ENCODE measurements at places on chromosomes 4 and X. TPM values are rescaled to one million over a fixed set of nuclear protein-coding genes. Genes with fewer than 3 reads are reported as not detected.

GRK4 gene
- 16.5 TPM for total RNA-seq

TEC gene
- 3.5 TPM for total RNA-seq

RBBP7 gene
- 120 TPM for total RNA-seq

CASP3 gene
- 40.8 TPM for total RNA-seq

IGFBP7 gene
- 2,449 TPM for total RNA-seq

ZNF157 gene
- not detected for total RNA-seq

MAGEA1 gene
- total RNA-seq = not detected

NAT8L gene
- total RNA-seq = 0.09 TPM

CT45A7 gene
- not detected for total RNA-seq

PNMA6F gene
- not detected for total RNA-seq

SASH3 gene
- total RNA-seq = not detected

CENPVL2 gene
- total RNA-seq = 0.41 TPM

SOD3 gene
- 65.3 TPM for total RNA-seq

KCTD8 gene
- total RNA-seq = 1.1 TPM

GLRA3 gene
- not detected for total RNA-seq

ARMCX5 gene
- 22.0 TPM for total RNA-seq

F11 gene
- total RNA-seq = not detected
